Fibroblast of skin of right biceps (primary cell): ENCODE measurements at places on chromosomes 5 and 9.

GRCh38 chr5:141850244-141850768 is 27.9 kb downstream of the PCDH1 start:
- peak; percentile 49 for DNase-seq

- peak; percentile 55 for DNase-seq
Measured at GRCh38 chr5:61817472-61818326, 485.6 kb downstream of the ZSWIM6 start.

DNA sequence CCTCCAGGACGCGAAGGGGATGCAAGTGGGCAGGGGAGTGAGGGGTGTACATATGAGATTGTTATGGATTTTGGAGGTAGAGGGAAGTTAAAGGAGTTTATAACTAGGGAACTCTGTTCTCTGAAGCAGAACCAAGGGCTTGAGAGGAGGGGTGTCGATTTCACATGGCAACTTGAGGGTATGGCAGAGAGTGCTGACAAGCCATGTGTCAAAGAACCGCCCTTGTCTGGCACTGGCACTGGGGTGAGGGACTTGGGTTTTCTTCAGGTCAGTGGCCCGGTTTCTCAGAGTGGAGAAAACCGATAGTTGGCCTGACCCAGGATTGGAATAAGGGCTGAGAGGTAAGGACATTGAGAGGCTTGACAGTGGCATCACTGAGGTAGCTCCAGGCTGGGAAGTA is 47.7 kb upstream of the TESK1 start:
- DNase-seq = no peak

GRCh38 chr5:175692996-175693710 is 35.3 kb downstream of the HRH2 start:
- no peak for DNase-seq

GRCh38 chr5:371811-372555 is 50.5 kb downstream of the AHRR start:
- DNase-seq = peak; percentile 41

GRCh38 chr5:56622141-56622540 is 193.2 kb upstream of the MAP3K1 start:
- peak; percentile 47 for DNase-seq

DNA sequence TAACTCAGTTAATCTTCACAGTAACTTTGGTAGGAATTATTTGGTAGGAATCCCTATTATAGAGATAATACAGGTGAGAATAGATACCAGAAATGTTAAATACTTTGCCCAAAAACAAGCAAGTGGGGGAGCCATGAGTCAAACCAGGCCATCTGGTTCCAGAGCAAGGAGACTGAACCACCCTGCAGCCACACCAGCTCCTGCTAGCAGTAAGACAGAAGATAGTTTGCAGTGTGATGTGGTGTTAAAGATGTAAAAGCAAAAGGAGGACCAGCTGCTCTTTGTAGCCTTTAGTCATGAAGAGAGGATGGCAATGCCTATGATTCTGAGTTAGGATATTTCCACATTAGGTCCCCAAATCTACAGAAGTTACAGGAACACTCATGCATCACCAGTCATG is 101.4 kb downstream of the PRKACG start:
- DNase-seq = no peak

- DNase-seq = no peak
Measured at GRCh38 chr5:9318031-9318430, 227.8 kb downstream of the SEMA5A start.

DNA sequence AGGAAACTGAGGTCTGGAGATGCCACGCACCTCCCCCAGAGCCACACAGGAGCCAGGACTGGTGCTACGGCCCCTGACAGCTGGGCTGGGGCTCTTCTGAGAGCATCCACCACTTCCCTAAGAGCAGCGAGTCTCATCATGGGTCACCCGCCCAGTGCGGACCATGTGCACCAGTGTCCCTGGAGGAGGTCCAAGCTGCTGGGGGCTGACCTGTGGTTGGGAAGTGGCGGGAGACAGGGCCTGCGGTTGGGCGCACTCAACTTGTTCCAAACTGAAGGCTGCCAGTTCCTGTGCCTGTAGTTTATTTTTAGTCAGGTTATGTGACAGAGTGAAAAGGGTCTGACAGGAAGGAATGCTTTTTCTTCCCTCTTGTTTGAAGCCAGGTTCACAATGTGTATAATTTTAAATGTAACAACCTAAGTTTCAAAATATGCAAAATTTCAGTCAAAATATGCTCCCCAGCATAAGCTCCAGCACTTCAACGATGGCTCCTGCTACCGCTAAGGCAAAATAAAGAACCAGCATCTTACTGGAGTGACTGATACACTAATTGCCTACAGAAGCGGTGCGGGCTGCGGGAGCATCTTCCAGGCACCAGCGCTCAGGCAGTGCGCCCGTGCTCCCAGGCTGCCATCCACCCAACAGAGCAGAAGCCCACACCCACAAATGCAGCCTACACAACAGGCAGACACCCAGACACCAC is 14.8 kb downstream of the BARHL1 start:
- DNase-seq = no peak

DNA sequence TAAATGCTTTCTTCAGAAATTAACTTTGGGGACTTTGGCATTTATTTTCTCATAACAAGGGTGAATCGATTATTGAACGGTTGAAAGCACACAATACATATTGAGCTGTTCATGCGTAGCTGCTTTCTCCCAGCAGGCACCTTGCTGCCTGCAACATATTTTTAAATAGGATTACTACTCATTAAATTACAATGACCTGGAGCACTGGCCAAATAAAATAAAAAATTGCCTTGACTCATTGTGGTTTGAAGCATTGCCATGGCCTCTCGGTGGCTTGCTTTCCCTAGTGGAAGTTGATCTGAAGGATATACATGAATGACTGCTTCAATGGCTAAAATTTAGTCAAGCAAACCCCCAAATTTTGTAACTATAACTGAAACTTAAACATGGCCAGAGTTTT is 181.6 kb upstream of the NUDT12 start:
- DNase-seq = peak; percentile 77

GRCh38 chr9:108756746-108757490 is 98.9 kb downstream of the ACTL7B start:
- DNase-seq = no peak

GRCh38 chr5:161850491-161850890 is 2.6 kb downstream of the GABRA1 start:
- DNase-seq = no peak

- DNase-seq = no peak
Measured at GRCh38 chr5:102545175-102545574, 46.4 kb upstream of the SLCO6A1 start.

DNA sequence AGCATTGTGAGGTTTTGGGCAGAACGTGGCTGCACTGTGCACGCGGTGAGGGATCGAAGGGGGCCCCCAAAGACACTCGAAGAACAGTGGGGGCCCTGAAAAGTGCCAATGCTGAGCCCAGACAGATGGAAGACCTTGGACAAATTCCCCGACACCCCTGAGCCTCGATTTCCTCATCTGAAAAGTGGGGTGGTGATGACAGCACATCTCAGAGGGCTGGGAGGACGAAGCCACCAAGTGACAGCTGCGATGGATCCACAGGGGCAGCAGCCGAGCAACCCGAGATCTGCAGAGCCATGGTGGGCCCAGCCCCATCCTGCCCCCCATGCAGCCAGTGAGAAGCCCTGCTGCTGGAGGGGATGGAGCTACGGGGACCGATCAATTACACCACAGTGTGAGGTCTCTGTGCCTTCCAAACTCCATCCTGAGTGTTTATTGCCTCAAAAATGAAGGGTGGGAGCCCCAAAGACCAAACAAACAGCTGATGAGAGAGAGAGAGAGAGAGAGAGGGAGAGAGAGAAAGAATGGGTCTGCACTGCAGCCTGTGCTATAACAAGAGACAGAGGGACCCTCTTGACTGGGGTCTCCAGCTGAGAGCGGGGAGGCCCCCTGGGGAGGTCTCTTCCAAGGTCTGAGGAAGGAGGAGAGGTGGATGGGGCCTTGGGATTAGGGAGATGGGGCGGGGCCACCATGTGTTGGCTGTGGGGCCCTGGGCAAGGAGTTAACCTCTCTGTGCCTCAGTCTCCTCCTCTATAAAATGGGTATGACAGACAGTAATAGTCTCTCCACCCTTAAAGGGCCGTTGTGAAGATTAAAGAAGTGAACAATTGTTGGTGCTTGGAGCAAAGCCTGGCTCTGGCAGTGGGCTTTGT is 134.4 kb upstream of the IER5L start:
- DNase-seq = no peak

- no peak for DNase-seq
Measured at GRCh38 chr5:16810208-16810854, 125.8 kb downstream of the MYO10 start.

DNA sequence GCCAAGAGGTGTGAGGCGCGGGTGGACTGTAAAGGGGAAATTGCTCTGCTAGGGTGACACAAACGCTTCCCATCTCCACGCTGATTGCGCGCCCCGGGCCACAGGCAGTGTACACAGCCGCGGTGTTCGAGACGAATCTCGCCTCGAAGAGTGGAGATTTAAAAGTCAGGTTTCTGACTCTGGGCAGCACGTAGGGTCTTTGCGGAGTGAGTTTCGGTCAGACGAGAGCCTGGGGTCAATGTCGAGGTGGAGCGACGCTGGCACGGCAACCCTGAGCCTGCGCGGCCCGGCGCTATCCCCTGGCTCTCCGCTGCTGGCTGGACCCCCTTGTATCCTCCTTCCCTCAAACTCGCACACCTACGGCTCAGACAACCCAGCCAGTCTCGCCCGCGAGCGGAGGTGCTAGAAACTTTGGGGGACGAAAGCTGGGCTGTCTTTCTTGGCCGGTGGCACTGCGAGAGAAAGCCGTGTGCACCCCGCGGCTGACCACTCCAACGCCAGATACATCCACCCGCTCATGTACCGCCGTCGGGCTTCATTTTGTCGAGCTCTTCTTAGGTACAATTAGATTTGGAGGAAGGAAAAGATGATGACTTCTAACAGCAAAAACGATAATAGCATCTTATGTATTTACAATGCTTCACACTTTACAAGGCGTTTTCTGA is 5.4 kb upstream of the FOXB2 start:
- no peak for DNase-seq

DNA sequence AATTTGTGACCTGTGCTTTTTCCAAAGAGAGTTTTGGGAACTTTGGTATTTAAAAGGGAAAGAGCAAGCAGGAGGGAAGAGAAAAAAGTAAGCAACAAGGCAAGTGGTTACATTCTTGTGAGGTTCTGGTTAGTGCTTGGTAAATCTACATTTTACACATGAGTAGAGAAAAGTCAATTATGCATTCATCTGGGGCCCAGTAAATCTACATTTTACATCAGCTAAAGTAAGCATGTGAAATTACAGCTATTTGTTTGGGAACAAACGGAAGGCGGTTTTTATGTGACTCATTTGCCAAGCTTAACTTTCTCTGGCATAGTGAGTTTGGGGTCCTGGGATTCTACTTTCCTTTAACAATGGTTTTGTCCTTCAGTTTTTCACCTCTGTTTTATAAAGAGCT is 102.2 kb downstream of the SNX18 start:
- DNase-seq = no peak

- DNase-seq = no peak
Measured at GRCh38 chr9:89446261-89446960, 51.5 kb downstream of the SEMA4D start.

DNA sequence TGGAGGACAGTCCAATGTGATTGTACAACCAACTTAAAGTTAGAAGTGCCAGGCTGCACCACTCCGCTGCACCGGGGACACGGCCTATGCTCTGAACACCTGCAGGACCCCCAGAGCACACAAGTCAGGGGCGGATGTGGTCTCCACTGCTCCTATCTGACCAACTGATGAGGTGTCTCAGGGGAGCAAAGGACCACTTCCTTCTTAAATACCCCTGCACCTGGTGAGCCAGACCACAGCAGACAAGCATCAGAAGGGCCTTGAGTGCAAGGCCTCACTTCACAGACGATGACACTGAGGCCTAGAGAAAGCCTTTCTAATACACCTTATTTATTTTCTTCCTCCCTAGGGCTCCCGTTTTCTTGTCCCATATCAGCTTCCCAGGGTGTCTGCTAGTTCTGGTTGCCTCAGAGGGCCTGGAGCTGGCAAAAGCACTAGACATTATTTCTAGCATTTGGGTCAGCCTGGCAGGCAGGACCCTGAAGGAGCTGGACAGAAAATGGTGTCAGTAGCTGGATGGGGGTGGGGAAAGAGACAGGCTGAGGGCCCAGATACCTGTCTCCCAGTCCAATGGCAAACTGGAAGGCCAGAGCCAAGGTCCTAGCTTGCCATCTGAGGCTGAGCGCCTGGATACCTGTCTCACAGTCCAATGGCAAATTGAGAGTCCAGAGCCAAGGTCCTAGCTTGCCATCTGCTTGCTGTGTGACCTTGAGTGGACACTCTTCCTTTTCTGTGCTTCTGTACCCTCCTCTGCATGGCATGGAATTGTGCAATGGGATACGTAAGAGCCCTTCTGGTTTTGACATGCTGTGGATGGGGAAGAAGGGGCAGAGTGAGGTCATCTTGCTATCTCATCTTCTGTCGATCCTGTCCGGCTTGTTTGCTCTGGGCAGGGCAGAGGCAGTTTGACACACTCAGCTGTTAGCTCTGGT is 9.0 kb downstream of the CCDC69 start:
- no peak for DNase-seq

GRCh38 chr5:1490376-1490775 is 33.4 kb downstream of the LPCAT1 start:
- no peak for DNase-seq

DNA sequence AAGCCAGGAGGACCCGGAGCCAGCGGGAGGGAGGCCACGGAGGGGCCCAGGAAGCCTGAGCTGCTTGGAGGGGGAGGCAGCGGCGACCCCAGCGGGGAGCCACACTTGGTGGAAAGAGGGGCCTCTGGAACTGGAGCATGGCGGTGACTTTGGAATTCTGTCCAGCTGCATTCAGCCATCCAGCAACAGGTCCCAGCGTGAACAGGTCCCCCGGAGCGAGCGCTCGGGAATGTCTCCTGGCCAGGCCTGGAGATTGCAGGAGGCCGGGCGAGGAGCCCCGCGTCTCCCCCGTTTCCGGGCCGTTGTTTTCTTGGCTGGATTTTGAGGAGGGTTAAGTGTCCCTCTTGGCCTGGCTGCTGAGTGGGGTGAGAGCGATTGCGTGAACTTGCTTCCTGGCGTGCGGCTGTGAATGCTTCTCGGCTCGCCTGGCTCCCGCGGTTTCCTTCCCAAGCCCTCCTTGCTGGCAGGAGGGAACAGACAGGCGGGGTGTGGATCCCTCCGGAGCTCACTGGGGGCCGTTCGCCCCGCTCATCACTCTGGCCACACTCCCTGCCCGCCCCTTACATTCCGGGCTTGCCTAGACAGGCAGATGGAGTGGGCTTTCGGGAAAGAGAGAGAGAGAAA is 125.3 kb upstream of the IRX4 start:
- DNase-seq = no peak

GRCh38 chr9:86079421-86079831 is 19.9 kb downstream of the GOLM1 start:
- DNase-seq = no peak

- DNase-seq = peak; percentile 60
Measured at GRCh38 chr5:89437450-89438435, 554.8 kb upstream of the MEF2C start.

DNA sequence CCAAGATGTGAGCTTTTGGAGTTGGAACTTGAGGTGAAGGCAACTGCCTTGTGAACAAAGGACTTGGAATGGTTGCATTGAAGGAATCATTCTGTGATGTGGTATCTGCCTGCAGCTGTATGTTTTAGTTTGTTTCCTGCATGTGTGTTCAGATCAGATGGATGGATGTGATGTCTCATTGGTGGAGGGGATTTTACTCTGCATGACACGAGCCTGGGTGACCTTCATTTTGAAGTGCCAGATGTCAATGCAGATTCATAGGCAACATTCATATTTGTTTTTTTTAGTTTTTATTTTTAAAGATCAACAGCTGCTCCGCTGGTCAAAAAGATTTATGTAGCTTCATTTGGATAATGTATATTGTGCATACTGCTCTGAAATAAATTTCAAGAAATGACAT is 13.5 kb downstream of the FBXL7 start:
- no peak for DNase-seq

- DNase-seq = no peak
Measured at GRCh38 chr5:36214436-36214835, 27.3 kb downstream of the NADK2 start.

GRCh38 chr5:73442996-73443627 is 5.5 kb downstream of the FOXD1 start:
- peak; percentile 54 for DNase-seq
